G401 (cell line): ENCODE measurements at places on chromosomes 5 and 9.

GRCh38 chr5:73129143-73129542 lies 8.8 kb downstream of the TMEM171 start:
- DNase-seq, result no peak

DNA sequence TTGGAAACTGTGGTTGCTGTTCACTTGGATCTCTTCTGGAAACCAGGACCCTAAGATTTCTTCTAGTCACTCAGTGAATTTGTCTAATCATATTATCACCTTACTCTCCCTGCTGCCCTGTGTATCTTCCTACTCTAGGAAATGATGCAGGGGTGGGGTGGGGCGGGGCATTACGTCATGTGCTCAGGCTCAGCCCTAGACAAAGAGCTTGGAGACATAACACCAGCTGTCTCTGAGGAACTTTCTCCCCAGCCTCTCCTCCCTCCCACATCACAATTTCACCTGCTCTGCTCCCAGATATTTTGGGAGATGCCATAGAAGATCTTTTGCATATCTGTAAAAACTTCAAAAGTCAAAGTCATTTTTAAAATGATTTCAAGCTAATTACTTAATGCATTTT lies 470.4 kb downstream of the ZSWIM6 start:
- DNase-seq, result no peak

DNA sequence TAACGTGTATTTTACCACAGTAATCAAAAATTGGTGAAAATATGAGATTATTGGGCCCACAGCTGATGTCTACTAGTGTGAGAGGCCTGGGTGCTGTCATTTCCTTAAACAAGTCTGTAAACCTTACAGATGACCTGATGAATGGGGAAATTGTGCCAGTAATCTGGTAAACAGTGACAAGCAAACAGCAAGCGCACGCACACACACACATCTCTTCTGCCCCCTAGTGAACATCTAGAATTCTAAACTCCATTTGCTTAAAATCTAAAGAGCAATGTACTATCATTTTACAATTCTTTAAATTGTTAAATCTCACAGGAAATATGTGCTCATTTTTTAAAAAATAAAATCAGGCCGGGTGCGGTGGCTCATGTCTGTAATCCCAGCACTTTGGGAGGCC lies 7.5 kb upstream of the RAPGEF1 start:
- peak; percentile 79 for DNase-seq

GRCh38 chr5:39713250-39713916 lies 288.6 kb upstream of the DAB2 start:
- no peak for DNase-seq

DNA sequence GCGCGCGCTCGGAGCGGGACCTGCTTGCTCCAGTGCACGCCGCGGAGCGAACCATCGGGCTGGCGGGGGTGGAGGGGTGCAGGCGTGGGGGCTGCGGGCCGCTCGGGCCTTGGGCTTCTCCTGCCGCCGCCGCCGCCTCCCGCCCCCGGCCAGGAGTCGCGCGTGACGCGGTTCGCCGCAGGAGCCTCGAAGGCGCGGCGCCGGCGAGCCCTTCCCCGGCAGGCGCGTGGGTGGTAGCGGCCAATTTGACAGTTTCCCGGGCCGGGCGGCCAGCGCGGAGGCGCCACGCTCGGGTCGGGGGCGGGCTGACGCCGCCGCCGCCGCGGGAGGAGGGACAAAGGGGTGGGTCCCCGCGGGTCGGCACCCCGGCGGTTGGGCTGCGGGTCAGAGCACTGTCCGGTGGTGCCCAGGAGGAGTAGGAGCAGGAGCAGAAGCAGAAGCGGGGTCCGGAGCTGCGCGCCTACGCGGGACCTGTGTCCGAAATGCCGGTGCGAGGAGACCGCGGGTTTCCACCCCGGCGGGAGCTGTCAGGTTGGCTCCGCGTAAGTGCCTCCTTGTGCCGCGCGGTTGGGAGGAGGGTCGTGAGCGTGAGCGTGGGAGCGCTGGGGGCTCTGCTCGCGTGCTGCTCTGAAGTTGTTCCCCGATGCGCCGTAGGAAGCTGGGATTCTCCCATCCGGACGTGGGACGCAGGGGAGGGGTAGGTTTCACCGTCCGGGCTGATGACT lies at the start of gene TJP2:
TJP2 (plus strand) TSS at position 387 of the 725 bp plus-strand sequence; CDS start at position 483, 96 bp downstream.
- DNase-seq, result peak; percentile 58
